WTC11 (cell line): ENCODE measurements at places on chromosomes 7 and 10. TPM values are rescaled to one million over a fixed set of nuclear protein-coding genes. Genes with fewer than 3 reads are reported as not detected.

NEURL1 gene
- total RNA-seq = 0.66 to 1.2 TPM (median 0.99 TPM) in 3 replicates

ELOVL3 gene
- total RNA-seq = 0.17 to 0.46 TPM (median 0.34 TPM) in 3 replicates

CHAT gene
- not detected in 3 replicates for total RNA-seq

PTPRN2 gene
- 2.6 to 4.7 TPM (median 3.9 TPM) in 3 replicates for total RNA-seq

SPDYE8 gene
- not detected in 3 replicates for total RNA-seq

FAM237B gene
- total RNA-seq = not detected in 3 replicates

HOXA10 gene
- 0.07 TPM in 1 of 3 replicates, not detected in the others for total RNA-seq

- DNase-seq = peak; percentile 52
These were observed 12.4 kb downstream of the PAPOLB start for GRCh38 chr7:4849390-4849789.

DNA sequence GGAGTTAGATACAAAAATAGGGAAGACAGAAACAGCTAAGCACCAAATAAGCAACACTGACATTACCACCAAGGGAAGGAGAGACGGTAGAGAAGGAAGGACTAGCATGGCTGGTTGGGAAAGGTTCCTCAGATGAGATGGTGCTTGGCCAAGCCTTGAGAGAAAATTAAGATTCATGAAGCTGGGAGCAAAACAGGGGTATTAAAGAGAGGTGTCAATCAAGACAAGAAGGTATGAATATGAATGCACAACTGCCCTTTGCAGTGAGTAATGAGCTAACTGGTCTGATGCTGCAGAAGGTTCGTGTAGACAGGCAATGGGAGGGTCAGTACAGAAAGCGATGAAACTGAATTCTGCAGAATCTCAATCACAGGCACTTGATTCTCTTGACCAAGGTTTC, 67.7 kb downstream of the SLC37A3 start:
- no peak for DNase-seq

- no peak for DNase-seq
These were observed 102.3 kb downstream of the TBXAS1 start for GRCh38 chr7:139931190-139931934.

DNA sequence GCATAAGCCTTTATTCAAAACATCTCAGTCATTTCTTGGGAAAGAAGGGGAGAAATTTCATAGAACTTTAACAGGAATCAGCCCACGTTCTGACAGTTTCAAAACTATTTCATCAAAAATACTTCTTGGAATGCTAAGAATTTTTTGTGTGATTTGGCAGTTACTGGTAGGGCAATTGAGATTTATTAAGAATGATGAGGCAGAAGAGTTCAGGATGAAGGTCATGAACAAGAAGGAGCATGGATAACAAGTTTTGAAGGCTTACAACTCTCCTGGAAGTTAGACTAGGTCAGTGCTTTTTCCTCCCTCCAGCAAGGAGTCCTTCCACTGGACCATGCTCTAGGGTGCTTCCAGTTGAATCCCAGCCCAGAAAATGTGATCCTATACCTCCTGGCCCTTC, 569.9 kb downstream of the ANKRD7 start:
- DNase-seq = no peak
